ENCODE measurements at places on chromosomes 11 and 22.
A peak's percentile ranks its signal among the peaks of the same experiment; 100 is the strongest.

- DNase-seq, result no peak
Observed at GRCh38 chr11:61087426-61088119, 14.7 kb upstream of the CD5 start.

- no peak for DNase-seq
Observed at GRCh38 chr11:64872790-64873488, 5.5 kb downstream of the EHD1 start.

DNA sequence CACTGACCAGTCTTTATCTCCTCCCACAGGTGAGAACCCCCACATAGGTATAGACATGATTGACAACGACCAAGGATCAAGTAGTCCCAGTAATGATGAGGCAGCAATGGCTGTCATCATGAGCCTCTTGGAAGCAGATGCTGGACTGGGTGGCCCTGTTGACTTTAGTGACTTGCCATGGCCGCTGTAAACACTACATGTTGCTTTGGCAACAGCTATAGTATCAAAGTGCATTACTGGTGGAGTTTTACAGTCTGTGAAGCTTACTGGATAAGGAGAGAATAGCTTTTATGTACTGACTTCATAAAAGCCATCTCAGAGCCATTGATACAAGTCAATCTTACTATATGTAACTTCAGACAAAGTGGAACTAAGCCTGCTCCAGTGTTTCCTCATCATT lies 76.5 kb downstream of the BTBD10 start:
- no peak for DNase-seq

- no peak for DNase-seq
Observed at GRCh38 chr11:78429660-78430059, 12.0 kb upstream of the GAB2 start.

DNA sequence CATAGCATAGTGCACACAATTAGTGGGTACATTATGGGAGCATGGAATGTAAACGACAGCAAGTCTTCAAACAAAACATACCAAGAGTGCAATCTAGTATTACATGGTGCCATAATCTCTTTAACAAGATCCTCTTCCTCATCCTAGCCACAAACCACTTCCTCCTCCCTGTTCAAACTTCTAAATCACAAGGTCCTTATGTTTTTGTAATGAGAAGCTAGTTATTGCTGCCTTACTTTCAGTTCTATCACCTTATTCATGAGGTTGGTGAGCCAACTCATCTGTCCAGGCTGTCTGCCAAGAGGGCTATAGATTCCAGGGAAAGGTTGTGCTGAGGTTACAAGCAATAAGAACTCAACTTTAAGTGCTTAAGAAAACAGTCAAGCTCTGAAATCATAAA lies 195.4 kb upstream of the ARHGAP20 start:
- no peak for DNase-seq

DNA sequence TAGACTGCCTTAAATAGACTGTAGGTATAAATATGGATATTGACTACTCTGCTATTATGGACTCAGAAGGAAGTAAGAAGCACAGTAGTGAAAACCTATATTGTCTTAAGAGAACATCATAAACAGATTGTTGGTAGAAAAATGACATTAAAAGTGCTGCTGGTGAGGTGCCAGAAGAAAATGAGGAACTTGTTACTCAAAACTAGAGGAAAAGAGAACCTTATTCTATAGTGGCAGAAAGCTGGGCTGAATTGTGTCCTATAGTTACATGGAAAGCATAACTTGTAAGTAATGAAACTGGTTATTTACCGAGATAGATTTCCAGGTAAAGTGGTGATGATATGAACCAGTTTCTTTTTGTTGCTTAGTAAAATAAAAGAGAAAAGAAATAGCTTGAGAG lies 109.7 kb upstream of the CTSC start:
- DNase-seq, result no peak

- no peak for DNase-seq
Observed at GRCh38 chr11:130585545-130585944, 137.1 kb downstream of the ADAMTS15 start.

DNA sequence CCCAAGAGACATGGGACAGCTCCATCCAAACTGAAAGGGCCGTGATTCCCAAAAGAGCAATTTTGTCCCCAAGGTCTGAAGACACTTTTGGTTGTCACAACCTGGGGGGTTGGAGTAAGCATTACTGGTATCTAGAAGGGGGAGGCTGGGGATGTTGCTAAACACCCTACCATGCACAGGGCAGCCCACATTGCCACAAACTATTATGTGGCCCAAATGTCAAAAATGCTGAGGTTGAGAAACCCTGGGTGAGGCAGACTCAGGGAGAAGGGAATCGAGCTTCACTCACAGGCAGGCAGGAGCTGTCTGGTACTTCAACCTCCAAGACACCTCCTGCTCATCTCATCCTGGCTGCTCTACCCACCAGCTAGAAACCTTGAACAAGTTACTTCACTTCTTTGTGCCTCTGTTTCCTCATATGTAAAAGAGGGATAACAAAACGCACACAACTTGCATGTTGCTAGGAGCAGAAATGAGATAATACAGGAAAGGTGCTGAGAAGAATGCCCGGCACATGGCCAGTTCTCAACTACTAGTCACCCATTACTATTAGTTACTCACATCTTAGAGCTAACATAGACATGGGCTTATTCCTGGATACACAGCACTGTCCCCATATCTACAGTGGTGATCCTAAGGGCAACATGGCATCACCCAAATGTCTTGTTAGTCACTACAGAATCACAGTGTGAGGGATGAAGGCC lies 8.8 kb downstream of the SERPIND1 start:
- no peak for DNase-seq

GRCh38 chr11:36151933-36152580 lies 137.2 kb downstream of the COMMD9 start:
- no peak for DNase-seq

DNA sequence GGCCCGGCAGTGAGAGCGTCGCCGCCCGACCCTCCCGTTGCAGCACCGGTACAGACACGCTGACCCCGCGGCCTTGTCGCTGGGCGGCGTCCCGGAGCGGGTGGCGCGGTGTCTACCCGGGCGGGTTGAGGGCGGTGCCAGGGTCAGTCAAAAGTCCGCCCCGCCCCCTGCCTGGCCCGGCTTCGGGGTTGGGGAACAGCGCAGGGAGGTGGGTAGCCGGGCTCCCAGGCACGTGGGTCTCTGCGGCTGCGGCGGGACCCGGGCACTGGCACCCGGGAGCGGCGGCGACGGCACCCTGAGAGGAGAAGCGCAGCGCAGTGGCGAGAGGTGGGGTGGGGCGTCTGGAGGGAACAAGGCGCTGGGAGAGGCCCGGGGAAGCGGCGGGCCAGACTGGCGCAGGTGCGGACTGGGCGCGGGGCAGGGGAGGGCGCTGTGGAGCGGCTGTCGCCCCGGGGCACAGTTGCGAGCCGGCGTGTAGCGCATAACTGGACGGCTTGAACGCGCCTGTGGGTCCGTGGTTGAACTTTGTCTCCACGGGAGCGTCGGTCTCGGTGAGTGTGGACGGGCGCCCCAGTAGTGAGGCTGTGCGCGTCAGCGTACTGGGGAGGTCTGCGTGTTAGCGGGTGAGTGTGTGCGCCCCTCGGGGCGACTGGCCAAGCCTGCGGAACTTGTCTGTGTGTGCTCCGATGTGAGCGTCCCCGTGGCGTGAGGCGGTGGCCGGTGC lies at the start of gene P2RY2:
TSS of gene P2RY2 (plus strand) at position 176 of the 724 bp plus-strand sequence. CDS start 15,879 bp downstream, outside the sequence.
- DNase-seq, result peak; percentile 50

- no peak for DNase-seq
Observed at GRCh38 chr11:92053216-92053615, 171.4 kb upstream of the FAT3 start.

DNA sequence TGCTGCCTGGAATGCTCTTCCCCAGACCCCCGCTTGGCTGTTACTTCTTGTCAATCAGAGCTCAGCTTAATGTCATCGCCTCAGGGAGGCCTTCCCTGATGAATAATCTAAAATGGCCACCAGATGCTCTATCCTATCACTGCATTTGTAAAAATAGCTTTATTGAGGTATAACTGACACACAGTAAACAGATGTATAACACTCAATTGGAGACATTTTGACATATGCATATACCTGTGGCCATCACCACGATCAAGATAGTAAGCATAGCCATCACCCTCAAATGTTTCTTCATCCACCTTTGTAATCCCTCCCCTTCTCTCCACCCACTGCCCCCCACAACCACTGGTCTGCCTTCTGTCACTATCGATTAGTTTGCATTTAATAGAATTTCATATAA lies 36.6 kb upstream of the NECTIN1 start:
- DNase-seq, result no peak

Data from frontal cortex (tissue), 4 donors.